ENCODE measurements at places on chromosomes 13 and 19.

DNA sequence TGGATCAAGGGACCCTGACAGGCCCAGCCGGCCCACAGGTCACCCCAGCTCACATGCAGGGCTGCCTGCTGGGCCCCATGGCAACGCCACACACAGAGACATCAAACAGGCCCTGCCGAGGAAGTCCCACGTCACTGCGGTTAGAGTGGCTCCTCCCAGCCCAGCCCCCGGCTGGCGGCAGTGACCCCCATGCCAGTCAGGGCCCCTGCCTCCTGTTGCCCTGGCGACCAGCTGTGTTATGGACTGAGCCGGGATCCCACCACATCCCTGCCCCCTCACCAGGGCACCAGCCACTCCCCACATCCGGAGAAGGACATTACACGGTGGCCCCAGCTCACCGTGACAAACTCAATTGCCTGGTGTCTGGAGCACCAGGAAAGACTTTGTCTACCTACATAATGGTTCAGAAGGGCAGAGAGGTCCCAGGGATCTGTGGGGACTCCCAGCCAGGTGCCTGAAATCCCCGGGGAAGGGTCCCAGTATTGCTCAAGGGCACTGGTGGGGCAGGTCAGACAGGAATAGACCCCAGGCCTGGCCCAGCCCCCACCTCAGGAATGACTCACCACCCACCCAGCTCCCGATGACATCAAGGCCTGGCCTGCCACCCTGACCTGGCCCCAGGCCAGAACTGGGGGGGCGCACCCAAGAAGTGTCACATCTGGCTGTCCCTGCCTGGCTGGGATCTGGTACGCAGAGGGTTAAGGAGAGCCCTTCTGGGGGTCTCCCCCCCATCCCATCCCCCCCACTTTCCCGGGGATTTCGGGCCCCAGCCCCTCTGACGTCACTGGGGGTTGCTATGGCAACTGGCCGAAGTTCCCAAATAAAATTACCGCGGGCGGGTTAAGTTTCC lies 30.2 kb upstream of the NANOS3 start:
- peak; percentile 98 for DNase-seq

GRCh38 chr19:2624537-2625091 lies 77.9 kb downstream of the GNG7 start:
- DNase-seq, result no peak

DNA sequence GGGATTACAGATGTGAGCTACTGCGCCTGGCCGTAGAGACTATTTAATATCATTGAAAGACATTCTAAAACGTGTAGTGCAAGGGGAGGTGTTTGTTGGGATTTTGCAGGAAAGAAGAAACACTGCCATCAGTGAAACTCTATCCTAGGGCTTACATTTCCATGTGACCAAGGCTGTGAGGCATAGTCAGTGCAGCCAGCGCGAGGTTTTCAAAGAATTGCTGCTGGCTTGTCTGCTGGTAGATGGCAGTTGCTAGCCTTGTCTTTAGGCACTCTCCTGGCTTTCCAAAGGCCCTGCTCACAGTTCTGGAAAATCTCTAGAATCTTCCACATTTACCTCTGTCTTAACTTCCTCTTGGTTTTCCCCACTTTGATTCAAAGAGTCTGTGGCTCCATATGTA lies 77.5 kb downstream of the GPC6 start:
- no peak for DNase-seq

DNA sequence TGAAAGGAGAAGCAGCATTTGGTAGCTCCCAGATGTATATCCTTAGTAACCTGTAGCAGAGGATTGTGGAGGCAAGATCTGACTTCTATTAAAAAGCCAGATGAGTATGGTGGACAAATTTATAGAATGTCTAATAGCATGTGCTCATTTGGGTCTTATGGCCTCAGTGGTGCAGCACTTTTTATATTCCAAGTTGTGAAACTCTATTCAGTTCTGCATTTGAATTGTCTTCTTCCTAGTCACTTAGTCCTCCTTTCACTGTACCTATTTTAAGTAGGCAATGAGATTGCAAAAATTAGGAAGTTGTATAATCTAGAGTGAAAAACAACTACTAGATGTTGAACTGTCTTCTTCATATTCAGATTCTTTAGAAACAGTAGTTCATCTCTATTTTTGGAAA lies 412.5 kb upstream of the PCDH9 start:
- no peak for DNase-seq

- no peak for DNase-seq
Observed at GRCh38 chr13:51938454-51938853, 72.8 kb downstream of the ATP7B start.

All from activated CD4-positive, alpha-beta T cell treated with anti-CD3 and anti-CD28 coated beads, Interleukin-2, amount 50 U/mL, for 1 hour (primary cell).